ENCODE measurements at places on chromosomes 1 and 21.

- DNase-seq, result peak; percentile 37
Measured at GRCh38 chr1:43836267-43836951, 97.2 kb upstream of the ARTN start.

DNA sequence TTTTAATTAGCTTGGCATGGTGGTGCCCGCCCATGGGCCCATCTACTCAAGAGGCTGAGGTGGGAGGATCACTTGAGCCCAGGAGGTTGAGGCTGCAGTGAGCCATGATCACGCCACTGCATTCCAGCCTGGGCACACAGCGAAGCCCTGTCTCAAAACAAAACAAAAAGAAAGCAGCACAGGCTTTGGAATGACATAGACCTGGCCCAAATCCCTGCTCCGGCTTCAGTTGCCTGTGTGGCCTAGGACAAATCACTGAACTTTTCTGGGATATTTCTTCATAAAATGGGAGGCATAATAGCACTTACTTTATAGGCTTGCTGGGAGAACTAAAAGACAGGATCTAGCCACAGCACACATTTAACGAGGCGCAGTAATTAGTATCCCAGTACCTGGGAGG, 2.4 kb downstream of the PEAR1 start:
- DNase-seq, result no peak

GRCh38 chr1:229141689-229142377, 129.1 kb upstream of the RAB4A start:
- no peak for DNase-seq

GRCh38 chr1:53738205-53739108, 507 bp downstream of the GLIS1 start:
- DNase-seq, result no peak

DNA sequence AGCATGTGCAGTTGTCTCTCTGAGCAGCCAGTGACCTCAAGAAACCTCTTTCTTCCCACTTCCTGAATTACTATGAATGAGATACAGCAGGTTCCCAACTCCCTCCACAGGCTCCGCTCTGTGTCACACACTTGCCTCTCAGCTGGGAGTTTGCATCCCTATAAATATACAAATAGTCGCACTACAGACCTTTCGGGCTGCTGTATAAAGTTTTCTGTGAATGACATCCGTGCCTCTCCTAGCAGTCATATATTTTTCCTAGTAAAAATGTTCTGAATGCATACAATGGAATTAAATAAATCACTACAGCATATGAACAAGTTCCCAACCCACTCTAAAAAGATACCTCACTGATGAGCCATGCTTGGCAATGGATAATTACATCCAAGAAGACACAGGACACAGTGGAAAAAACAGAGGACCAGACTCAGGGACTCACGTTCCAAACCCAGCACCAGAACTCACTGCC, 66.8 kb downstream of the CAPZB start:
- no peak for DNase-seq

GRCh38 chr1:206698011-206698410, 13.3 kb downstream of the MAPKAPK2 start:
- no peak for DNase-seq

GRCh38 chr1:29805122-29805895, 569.0 kb downstream of the PTPRU start:
- DNase-seq, result no peak

GRCh38 chr1:162023181-162023546, 505 bp downstream of the OLFML2B start:
- no peak for DNase-seq

DNA sequence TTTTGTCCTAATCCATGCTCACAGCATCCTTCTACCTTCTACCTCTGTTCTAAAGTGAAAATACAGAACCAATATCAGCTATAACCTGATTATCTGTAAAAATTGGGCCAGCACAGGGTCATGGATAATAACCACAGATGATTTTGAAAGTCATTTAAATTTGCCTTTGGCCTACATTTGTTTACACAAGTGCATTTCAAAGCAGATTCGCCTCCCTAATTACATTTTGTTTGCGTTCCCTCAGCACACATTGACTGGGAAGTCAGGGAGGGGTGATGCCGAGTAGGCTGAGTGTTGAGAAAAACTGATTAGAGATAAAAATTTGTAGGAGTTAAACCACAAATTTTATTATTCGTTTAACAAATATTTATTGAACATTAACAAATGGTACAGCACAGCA, 19.2 kb upstream of the RGS8 start:
- DNase-seq, result no peak

DNA sequence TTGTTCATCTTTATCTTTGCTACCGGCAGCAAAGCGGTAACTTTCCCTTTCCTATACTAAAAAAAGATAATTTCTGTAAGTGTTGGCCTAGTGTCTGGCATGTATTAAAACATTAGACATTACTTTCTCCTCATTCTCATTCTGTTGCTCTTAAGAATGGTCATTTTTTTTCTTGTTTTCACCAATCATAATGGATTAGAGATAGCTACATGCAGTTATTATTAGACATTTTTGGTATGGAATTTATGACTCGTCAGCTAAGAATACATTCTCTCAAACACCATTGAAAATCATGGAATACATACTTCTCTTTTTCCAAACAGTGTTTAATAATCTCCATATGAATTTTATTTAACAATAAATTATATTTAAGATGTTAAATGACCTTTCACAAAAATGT, 1154.6 kb downstream of the BRINP3 start:
- DNase-seq, result no peak

DNA sequence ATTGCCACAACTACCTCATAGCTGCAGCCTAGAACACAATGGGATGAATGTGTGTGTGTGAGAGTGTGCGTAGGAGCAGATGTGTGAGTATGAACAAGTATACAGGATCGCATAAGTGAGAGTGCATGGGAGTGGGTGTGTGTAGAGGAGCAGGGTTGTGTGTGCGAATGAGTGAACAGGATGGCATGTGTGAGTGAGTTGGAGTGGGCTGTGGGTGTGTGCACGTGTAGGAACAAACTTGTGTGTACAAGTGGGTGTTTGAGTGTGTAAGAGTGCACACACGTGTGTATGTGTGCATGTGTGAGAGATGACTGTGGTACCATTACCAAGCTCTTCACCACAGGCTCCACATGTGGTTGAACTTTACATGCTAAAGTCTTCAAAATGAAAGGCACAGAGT, 175.4 kb upstream of the EDN2 start:
- DNase-seq, result no peak

DNA sequence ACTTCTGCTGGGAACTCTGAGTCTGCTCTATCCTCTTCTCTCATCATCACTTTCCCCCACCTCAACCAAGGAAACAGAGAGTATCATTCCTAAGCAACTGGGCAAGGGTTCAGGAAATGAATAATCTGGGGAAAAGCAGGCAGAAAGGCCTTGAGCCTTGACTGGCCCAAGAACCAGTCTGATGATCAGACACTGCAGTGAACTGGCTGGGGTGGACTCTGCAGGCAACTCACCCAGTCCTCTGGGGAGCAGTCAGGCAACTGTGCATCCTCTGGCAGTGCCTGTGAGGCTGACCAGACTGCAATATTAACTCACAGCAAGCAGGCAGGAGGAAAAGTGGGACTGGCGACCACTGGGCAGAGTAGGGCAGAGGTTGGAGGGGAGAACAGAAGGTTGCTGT, 991 bp downstream of the ANKRD35 start:
- DNase-seq, result no peak

DNA sequence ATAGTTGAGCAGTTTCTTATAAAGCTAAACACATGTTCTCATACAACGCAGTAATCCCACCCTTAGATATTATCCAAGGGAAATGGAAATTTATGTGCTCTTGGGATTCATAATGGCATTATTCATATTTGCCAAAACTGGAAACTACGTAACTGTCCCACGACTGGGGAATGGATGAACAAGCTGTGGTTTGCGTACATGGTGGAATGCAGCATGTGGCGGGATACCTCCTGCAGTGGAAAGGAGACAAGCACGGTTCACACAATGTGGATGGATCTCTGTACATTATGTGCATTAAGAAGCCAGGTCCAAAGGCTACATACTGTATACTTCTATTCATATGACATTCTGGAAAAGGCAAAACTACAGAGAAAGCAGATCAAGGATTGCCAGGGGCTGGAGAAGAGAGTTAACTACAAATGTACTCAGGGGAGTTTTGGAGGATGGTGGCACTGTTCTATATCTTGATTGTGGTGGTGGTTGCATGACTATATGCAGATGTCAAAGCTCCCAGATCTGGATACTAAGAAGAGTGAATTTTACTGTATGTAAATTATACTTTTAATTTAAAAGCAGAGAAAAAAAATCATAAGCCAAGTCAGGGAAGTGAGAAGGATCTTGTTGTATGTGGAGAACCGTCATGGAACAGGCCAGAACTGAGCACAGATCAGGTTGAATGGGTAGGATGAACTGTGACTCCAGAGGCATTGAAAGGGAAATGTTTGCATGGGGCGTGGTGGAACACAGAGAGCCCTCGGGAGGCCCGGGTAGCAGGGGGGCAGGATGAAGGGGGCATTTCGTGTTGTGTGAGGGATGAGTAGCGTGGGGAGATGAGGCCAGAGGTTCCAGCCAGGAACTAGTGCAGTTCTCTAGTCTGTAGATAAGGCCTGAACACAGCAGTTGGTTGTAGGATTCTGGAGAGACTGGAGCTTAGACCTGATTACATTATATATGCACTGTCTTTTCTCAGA, 90.7 kb downstream of the GALNT2 start:
- no peak for DNase-seq

GRCh38 chr1:41504114-41505035, 19.9 kb upstream of the EDN2 start:
- no peak for DNase-seq

DNA sequence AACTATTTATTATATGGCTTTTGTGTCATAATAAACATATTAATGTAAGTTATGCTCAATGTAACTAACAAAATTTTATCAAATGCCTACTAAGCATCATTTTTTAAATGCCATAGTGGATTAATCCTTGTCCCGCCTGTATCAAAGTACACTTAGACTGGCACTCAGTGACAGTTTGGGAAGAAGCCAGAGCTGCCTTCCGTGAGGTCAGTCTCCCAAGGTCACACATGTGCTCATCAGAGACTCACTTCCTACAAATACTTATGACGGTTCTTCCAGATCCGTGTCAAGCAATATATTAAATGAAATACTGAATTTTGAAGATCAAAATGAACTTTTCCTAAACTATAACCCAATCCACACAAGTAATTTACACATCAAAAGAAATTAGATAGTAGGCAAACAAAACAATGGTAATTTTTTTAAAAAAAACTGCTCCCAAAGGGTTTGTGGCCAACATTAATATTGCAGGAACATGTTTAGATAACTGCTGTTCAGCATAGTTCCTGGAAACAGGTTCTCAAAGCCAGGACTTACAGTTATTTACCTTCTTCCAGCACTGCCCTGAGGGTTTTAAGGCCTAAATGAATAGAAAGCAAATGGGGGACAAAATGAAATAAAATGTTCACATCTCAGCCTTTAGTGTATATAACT, 27.2 kb downstream of the WLS start:
- no peak for DNase-seq

- DNase-seq, result no peak
Measured at GRCh38 chr1:8544644-8545043, 226.7 kb downstream of the SLC45A1 start.

DNA sequence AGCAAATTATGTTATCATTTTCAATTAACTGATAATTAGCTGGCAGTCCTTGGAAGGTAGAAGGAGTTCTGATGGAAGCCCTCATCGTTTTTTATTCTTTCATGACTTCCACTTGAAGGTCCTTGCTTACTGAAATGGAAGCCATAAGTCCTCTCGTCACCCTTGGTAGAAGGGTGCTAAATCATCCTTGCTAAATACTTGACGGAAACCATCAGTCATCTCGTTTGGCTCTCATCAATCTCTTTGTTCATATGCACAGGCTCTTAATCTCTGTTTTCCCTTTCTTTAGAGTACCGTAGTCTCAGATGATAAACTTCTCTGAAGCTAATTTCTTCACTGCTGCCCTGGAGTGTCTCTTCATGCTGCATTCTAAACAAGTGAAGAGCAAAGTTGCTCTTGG, 34.5 kb downstream of the UCK2 start:
- no peak for DNase-seq

- no peak for DNase-seq
Measured at GRCh38 chr1:205991237-205991636, 12.0 kb downstream of the RAB7B start.

DNA sequence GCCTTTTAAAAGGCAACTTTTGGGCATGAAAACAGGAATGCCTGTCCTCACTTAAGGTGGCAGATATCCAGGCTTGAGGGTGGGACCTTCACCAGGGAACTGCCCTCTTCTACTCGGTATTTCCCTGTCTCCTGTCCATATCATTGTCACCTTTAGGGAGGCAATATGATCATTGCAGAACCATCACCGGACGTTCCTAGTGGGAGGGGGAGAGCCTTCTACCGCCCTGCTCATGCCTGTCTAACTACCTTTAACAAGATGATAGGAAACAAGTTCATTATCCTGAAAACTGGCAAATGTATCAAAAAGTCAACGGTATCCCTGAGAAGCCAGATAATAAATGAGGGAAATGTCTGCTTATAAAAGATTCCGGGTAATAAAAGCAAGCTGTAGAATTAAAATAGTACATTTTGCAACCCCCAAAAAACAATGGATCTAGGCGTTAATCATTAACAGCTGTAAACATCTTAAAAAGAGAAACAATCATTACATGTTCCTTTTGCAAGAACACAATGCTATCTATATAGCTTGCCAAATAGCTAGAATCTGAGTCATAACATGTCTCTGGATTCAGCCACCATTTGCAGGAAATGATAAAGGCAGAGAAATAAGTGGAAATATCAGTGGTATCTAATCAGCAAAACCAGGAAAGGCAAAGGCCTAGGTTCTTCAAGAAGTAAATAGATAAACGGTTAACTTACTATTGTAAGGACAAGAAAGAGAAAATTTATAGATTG, 852.9 kb upstream of the ADGRL4 start:
- no peak for DNase-seq

DNA sequence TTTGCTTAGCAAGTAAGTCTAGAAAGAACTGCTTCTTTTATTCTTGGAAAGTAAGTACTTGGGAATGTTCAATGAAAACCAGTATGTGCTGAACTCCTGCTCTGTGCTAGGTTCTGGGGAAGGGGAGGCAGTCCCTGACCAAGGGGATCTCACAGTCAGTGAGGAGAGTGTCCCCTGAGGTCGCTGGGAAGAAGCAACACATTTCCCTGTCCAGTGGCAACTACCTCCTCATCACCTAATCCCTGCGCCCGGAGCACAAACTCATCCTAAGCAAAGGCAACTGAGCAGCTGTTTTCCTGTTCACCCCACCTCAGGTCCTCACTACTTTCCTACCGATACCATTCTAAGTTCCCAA, 61.7 kb upstream of the ANGPTL1 start:
- no peak for DNase-seq

- peak; percentile 21 for DNase-seq
Measured at GRCh38 chr1:156281281-156281680, 1.3 kb downstream of the SMG5 start.

DNA sequence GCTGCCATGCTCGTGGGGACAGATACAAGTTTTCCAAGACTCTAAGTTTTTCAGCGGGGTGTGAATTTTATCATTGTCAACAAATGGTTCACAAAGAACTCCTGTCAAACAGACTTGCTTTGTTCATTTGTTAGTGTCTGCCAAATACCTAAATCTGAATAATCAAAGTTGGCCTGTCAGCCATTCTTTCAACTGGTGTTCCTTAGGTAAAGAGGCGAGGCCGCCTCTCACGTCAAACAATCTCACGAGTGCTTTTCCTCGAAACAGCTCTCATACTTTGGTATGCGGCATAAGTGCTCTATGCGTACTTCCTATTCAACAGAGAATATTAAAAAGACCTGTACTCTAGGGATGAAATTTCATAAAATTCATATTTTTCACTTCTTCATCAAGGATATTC, 51.4 kb upstream of the KANK4 start:
- DNase-seq, result no peak
